AG08395 (cell line): ENCODE measurements at places on chromosomes 5 and 9.

- no peak for DNase-seq
Observed at GRCh38 chr9:5876026-5876425, 14.7 kb upstream of the MLANA start.

DNA sequence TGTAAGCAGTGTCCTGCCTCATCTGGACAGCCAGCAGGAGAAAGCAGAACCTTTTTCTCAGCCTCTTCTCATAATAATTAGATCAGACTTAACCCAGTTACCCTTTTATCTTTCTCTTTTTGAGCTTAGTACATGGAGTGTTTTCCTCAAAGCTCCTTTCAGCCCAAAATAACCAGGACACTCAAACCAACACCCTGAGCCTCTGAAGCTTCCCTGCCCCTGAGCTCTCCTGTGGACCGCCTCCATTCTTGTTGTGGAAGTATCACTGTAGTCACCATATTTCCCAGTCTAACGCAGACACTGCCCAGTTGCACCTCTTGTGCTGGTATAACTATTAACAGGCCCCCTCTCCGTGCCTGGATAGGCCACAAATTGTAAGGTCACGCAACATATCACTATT, 53.8 kb upstream of the ZNF622 start:
- DNase-seq, result no peak

DNA sequence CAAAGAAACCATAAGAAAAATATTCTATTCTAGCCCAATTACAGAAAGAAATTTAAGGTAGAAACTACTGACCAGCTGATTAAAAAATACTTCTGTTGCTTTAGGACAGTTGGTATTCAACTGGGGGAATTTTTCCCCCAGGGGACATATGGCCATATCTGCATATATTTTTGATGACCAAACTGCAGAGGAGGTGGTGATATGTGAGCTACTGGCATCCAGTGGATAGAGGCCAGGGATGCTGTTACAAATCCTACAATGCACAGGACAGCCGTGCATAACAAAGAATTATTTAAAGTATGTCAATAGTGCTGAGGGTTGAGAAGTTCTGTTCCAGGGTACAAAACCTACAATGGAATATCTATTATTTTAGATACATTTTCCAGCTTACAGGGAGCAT, 24.0 kb downstream of the ZFR start:
- peak; percentile 29 for DNase-seq

GRCh38 chr5:59351076-59351794, 542.3 kb downstream of the PDE4D start:
- no peak for DNase-seq

DNA sequence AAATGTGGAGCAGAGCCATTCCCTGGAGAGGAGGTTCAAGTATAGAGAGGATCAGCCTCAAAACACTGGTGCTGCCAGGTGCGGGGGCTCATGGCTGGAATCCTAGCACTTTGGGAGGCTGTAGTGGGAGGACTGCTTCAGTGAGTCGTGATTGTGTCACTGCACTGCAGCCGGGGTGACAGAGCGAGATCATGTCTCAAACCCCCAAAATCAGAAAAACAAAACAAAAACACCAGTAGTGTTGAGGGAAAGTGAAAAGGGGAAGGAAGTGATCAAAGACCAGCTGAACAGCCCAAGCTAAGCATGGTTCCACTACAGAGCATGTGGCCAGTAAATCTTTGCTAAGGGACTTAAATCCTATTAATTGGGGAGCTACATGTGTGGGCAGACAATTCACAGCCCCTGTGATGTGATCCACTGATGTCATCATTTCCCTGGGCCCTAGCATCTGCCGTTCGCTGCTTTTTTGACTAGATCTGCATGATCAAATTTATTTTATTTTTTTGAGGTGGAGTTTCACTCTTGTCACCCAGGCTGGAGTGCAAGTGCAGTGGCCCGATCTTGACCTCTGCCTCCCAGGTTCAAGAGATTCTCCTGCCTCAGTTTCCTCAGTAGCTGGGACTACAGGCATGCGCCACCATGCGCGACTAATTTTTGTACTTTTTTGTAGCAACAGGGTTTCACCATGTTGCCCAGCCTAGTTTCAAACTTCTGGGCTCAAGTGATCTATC, 2.7 kb upstream of the PCBD2 start:
- DNase-seq, result no peak
